ENCODE measurements at places on chromosomes 2 and 18.

- no peak for DNase-seq
These were observed 104.3 kb downstream of the FAM210A start for GRCh38 chr18:13621886-13622619.

GRCh38 chr2:116717832-116718231, 1096.7 kb upstream of the DDX18 start:
- no peak for DNase-seq

DNA sequence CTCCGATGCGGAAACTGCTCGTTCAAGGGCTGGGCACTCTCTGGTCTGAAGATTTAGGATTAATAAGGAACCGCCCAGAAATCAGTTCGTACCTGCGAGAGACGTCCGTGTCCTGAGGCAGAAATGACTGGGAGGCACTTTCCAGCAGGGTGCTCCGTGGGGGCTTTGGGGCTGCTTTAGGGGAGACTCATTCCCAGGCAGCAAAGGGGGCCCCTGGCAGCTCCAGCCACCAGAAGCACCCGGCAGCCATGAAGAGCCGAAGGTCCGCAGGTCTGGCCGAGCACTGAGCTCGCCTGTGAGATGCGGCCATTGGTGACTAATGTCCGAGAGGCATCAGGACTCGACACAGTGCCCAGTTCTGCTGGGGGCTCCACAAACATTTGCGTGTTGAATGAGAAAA, 20.9 kb downstream of the KCNG2 start:
- DNase-seq, result no peak

DNA sequence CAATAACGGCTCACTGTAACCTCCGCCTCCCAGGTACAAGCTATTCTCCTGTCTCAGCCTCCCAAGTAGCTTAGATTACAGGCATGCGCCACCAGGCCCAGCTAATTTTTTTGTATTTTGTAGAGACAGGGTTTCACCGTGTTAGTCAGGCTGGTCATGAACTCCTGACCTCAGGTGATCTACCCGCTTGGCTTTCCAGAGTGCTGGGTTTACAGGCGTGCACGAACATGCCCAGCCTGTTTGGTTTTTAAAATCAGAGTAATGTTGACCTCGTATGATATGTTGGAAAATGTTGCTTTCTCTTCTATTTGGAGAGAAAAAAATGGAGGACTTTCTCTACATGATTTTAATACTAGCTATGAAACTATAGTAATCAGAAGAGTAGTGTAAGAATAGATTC, 386.2 kb downstream of the PTH2R start:
- no peak for DNase-seq

- no peak for DNase-seq
These were observed 97.1 kb downstream of the ITGA4 start for GRCh38 chr2:181554061-181554830.

DNA sequence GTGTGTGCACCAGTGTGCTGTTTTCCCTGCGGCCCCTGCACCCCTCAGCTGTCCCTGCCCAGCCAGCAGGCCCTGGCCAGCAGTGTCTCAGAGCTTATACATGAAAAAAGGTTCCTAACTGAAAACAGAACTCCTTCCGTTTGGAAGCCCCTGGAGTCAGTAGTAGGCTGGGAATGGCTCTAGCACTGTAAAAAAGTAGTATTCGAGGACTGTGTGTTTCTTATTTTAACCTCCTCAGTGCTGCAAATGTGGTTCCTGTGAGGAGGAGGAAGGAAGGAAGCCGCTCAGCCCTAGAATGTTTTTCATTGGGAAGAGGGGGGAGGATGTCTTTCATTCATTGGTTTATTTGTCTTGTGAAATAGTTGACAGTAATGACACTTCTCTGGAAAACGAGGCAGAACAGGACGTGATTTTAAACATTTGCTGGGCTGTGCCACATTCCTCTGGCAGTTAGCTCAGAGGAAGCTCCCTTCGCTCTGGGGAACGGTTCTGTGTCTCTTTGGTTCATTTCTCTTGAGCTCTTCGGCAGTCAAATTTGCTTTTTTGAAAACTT, 103.5 kb downstream of the SPTBN1 start:
- DNase-seq, result no peak

DNA sequence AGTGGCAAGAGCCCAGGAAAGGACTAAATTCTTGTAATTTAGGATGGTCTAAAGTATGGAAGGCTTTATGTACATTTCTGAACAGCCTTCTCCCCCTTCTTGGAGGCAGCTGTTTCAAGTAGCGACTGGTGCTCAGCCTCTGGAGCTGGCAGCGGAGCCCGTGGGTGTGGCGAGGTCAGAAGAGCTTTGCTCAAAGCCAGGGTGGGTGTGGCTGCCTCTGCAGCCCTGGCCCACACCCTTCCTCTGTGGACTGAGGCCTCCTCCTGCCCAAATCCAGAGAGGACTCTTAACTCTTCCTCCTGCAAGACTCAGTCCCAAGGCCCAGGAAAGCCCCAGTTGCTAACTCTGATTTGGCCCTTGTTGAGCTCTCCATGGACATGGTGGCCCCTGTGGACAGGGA, 202.1 kb upstream of the REV1 start:
- DNase-seq, result no peak

DNA sequence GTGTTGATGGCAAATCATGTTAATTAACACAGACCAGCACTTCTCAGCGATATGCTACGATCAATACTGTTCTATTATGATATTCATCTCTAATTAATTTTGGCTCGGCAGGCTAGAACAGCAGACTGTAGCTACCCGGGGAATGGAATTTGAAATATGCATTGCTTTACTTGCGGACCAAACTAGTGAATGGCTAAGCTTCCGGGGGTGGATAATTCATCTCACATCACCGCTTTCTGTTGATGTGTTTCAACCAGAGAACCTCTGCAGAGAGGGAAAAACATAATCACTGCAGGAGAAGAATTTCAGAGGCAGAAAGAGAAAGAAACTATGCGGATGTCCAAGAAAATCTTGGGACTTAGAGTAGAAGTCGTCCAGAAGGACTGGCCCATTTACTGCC, 490.9 kb downstream of the STK39 start:
- DNase-seq, result no peak

DNA sequence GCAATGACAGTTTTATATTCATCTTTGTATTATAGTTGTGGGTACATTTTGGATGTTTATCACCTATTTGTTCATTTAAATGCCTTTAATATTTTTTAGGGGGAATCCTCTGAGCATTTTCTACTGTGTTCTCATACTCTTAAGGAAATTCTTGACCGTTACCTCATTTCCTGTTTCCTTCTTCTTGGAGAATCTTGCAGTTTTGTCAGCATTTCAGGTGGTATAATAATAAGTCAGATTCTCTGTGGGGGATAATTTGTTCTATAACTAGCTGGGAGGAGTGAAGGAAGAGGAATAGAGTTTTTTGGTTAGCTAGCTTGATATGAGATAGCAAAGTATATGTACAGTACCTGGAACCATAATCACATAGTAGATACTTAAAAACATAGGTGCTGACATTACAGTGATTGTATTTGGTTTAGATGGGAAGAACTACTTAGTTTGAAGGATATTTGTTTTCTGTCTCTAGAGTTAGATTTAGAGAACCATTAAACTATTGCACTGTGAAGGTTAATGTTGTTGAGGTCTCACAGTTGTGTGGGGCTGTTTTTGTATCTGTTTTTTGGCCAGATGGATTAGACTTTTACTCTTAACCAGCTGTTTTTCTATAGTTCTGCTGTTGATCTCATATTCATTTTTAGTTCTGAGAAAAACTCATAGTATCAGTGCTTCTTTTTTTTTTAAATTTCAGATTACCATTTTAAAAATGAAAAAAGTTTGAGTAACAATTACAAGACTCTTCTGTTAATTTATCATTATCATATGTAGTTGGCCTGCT, 14.2 kb downstream of the MTX2 start:
- DNase-seq, result no peak

- no peak for DNase-seq
These were observed 121.7 kb downstream of the INO80D start for GRCh38 chr2:205964111-205964761.

GRCh38 chr2:203605302-203605701, 70.2 kb upstream of the RAPH1 start:
- DNase-seq, result no peak

- no peak for DNase-seq
These were observed 97.9 kb downstream of the SCN3A start for GRCh38 chr2:165105926-165106325.

- DNase-seq, result no peak
These were observed 91.5 kb upstream of the LPIN2 start for GRCh38 chr18:3104190-3105054.

DNA sequence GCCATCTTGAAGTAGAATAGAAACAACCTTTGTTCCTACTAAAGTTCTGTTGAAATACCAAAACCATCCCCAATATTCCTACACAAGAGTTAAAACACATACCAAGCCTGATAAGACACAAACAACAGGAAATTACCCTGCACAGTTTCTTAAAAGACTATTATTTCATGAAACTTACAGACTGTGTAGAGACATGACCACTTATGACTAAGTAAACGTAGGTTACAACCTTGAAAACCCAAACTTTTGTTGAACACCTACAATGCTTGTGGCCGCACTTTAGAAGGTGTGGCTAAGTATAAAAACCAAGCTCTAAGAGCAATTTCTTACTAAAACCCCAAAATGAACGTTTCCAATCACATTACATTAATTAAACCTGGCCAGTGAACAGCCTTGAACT, 2.0 kb downstream of the SMAD2 start:
- DNase-seq, result no peak

- DNase-seq, result no peak
These were observed 6.1 kb upstream of the OTOF start for GRCh38 chr2:26483957-26484565.

DNA sequence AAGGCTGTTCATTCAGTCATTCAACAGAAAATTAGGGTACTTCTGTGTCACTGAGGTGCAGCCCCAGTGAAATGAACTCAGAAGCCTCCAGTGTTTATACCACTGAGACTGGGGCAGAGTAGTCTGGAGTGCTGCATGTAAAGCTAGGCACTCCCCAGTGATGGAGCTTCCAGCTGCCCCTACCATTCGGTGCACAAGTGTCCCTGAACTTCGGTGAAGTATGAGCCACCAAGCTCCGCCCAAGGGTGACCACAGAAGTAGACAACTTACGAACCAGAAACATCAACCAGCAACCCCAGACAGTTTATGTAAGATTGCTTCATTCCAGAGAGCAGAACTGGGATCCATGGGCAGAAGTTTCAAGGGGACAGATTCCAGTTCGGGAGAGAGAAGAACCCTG, 70.6 kb upstream of the FOSL2 start:
- no peak for DNase-seq

DNA sequence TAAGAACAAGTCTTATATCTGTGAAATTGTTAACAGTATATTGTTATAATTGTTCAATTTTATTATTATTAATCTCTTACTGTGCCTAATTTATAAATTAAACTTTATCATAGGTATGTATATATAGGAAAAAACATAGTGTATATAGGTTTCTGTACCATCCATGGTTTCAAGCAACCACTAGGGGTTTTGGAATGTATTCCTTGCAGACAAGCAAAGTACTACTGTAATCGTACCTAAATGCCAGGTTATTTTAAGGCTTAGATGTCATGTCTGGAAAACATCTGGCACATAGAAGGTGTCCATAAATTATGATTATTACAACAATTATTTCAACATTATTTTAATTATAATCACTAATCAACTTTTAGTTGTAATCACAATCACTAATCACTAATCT, 8.4 kb downstream of the ITSN2 start:
- no peak for DNase-seq

DNA sequence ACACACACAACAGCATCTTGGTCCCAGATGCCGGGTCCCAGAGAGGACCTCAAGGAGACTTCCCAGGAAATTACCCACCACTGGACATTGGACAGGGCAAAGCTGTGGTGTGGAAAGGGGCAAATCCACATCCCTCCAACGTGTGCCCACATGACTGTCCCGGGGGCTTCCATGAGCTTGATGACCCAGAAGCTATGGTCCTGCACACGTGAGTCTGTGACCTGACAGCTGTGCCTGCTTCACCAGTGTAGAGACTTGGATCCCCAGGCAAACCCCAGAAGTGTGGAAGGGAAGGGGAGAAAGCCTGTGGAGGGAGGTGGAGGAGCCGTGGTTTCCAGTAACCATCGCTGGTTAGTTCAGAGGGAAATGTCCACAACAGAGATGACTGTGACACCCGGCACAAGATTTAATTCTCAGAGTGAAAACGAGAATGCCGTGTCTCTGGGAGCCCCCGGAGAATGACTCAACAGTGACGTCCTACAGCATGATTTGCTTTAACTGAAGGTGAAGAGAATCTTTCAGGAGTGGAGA, 19.1 kb upstream of the GPR55 start:
- no peak for DNase-seq

DNA sequence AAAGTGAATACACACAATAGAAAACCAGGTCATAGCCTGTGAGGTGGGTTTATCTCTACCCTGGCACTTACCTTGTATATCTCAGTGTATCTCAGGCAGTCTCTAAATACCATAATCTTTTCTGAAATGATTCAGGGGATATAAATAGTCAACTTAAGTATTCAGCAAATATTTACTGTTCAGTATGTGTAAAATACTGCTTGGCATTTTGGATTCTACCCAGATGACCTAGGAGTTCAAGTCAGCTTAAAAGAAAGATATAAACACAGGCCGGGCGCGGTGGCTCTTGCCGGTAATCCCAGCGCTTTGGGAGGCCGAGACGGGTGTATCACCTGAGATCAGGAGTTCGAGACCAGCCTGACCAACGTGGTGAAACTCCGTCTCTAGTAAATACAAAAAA, 23.8 kb downstream of the GRHL1 start:
- DNase-seq, result no peak

- no peak for DNase-seq
These were observed 82.4 kb downstream of the SNTG2 start for GRCh38 chr2:1033069-1033468.

DNA sequence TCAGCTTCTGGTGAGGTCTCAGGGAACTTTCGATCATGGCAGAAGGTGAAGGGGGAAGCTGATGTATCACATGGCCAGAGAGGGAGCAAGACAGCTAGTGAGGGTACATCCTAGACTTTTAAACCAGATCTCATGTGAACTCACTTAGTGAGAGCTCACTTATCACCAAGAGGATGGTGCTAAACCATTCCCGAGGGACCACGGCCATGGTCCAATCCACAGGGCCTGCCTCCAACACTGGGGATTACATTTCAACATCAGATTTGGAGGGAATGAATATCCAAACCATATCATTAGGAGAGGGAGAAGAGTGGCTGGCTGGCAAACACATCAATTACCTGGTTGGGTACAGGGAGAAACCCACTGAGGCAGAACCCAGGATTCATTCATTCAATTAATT, 75.7 kb upstream of the HAAO start:
- DNase-seq, result no peak

DNA sequence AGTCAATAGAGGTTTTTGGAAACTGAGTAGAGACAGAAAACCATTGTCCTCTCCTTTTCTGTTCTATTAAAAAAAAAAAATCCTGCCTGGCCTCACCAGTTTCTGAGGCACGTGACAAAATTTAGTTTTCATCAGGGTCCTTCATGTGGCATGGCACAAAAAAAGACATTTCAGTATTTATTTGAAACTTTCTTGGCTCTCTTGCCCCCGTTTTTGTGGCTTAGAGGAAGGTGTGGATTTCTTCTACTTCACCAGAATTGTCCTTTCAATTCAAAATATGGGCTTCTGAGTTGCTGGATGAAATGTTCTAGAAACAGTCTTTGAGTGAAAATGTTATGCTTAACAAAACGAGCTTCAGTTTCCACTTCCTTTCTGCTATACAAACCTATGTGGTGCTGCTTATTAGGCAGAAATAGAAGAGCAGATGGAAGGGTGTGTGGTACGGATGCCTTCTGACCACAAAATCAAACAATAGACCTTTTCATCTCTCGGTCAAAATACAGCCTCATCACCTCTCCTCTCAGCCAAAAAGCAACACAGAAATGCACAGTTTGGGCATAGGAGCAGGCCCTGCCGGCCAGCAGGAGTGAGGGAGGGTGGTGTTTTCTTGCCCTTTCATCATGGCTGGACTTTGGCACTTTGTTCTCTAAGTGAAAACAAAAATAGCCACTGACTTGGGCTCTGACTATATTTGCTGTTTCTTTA, 89.2 kb downstream of the SH3RF3 start:
- DNase-seq, result no peak

All from activated CD8-positive, alpha-beta memory T cell treated with anti-CD3 and anti-CD28 coated beads for 4 hours (primary cell).